ENCODE measurements at places on chromosomes 3 and 15.

GRCh38 chr3:187994221-187995042 is 159.5 kb upstream of the LPP start:
- no peak for DNase-seq

- no peak for DNase-seq
Measured at GRCh38 chr15:25478313-25478712, 39.5 kb upstream of the UBE3A start.

DNA sequence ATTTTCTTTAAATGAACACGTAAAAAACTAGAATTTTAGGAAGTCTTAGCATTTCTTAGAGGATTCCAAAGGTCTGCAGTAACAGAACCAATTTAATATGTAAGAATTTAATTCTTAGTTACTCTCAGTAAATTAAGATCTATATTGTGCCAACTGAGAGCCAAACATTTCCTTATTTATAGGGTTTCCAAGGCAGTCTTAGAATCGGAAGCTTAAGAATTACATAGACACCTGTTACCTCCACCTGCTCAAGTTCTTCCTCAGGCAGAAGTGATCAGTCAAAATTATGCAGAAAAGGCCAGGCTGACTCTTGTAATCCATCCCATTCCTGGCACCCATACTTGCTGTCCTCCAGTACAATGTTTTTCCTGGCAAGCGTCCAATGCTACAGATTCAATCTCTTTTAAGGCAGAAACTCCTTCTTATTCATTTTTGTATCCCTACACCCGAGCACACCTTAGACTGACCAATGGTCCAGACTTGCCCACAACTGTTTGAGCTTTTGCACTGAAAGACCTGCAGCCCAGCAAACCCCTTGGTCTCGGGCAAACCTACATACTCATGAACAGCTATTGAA is 64.3 kb downstream of the NCEH1 start:
- no peak for DNase-seq

- DNase-seq: no peak
Measured at GRCh38 chr15:53758412-53758811, 1.1 kb downstream of the WDR72 start.

- DNase-seq: no peak
Measured at GRCh38 chr3:149263856-149264255, 42.2 kb upstream of the CP start.

GRCh38 chr3:160162440-160162839 is 62.8 kb upstream of the C3orf80 start:
- no peak for DNase-seq

- DNase-seq: no peak
Measured at GRCh38 chr3:82745544-82745943, 984.1 kb upstream of the GBE1 start.

GRCh38 chr15:36658312-36658711 is 78.9 kb downstream of the CDIN1 start:
- no peak for DNase-seq

- no peak for DNase-seq
Measured at GRCh38 chr3:65265511-65265910, 577.7 kb upstream of the ADAMTS9 start.

- no peak for DNase-seq
Measured at GRCh38 chr15:40347559-40348473, 3.0 kb upstream of the PHGR1 start.

GRCh38 chr15:43826508-43827341 is at the start of gene WDR76:
TSS of gene WDR76 (plus strand) at chr15:43827002. CDS start at chr15:43827033, 31 bp downstream.
- DNase-seq: peak; percentile 72

- DNase-seq: no peak
Measured at GRCh38 chr3:144499001-144499930, 527.6 kb downstream of the DIPK2A start.

GRCh38 chr3:46878781-46879436 is 1.4 kb downstream of the PTH1R start:
- no peak for DNase-seq

DNA sequence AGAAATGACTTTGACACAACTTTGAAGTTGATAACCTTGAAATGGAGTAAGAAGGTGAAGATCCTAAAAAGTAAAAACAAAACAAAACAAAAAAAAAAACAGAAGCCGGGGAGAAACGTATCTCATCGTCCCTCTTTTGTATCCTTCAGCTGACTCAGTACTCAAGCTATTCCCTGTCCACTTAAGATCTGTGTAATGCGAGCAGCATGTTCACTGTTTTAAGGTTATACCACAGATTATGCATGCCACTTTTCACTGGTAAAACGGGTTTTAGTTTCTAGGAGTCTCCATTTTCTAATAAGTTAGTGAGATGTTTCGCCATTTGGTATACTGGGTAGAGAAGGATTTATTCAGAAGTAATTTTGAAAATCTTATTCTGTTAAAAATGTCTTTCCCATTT is 324.3 kb downstream of the FEZF2 start:
- no peak for DNase-seq

GRCh38 chr3:38610436-38610835 is 39.1 kb downstream of the SCN5A start:
- DNase-seq: no peak

DNA sequence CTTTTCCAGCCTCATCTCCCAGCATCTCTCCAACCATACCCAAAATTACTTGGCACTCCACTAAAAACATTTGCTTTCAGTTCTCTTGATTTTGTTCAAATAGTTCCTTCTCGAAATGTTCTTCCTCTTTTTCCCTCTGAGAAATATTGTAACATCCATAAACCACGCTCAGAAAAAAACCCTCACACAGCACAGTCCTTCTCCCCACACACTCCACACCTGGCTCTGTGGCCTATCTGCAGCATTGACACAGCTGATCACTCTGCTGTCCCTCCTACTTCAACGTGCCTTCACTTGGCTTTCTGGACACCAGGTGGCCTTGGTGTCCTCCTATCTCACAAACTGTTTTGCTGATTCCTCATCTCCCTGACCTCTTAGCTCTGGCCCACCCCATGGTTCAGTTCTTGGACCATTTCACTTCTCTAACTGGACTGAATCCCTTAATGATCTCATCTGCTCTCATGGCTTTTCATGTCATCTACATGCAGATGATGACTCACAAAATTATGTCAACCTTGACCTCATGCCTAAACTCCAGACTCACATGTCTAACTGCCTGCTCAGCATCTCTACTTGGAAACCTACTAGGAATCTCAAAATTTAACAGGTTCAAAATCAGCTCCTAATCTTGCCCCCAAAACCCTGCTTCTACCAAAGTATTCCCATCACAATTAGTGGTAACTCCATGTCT is 93.3 kb downstream of the TRIM42 start:
- DNase-seq: no peak

DNA sequence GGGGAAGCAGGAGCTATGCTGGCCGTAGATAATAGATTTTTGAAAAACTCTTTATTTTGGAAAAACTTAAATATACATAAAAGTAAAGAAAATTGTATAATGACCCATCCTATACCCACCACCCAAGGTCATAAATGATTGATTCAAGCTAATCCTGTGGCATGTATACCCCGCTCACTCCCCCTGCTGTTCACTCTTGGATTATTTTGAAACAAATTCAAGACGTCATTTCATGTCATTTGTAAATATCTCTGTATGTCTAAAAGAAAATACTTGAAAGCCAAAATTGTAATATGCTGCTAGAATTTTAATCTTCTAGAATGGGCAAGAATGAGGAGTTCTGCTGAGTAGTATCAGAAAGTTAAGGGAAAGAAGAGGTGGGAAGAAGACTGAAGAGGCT is 241.7 kb downstream of the FEZF2 start:
- DNase-seq: no peak

- no peak for DNase-seq
Measured at GRCh38 chr15:67322481-67322880, 67.9 kb downstream of the IQCH start.

DNA sequence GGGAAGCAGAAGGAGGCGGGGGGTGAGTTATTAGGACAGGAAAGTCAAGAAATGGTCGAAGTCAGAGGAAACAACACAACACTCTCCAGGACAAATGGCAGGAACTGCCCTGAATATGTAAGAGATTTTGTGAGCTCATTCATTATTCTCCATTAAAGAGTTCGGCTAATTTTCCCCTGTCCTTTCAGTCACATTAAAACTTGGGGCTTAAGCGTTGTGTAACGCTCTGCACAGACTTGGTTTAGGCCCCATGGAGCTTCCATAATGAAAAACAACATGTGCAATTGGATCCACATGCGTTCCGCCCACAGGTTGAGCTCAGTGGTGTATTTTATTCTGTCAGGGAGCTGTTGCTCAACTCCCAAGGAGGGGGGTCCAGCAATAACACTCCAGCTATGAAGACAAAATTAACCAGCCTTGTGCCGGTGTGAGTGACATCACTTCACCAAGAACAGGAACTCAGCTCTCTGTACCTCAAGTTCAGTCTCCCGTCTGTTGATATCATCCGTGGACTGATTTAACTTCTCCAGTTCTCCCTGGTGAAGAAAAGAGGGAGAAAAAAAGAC is 2.3 kb downstream of the SH3BP5 start:
- DNase-seq: no peak

DNA sequence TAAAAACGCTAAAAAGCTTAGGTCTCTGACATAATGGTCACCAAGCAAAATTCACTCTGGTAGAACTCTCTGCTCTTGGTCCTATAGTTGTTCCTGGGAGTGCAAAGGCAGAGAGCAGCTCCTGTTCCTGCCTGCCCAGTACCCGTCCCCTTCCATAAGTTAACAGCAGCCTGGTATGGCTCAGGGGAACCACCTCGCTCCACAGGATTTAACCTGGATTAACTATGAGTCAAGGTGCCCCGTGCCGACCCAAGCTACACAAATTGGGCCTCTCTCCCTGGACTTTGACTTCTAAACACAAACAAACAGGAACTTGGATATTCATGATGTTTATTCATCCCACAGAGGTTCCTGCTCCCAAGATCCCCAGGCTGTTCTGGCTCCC is 32.1 kb downstream of the SCAP start:
- no peak for DNase-seq

DNA sequence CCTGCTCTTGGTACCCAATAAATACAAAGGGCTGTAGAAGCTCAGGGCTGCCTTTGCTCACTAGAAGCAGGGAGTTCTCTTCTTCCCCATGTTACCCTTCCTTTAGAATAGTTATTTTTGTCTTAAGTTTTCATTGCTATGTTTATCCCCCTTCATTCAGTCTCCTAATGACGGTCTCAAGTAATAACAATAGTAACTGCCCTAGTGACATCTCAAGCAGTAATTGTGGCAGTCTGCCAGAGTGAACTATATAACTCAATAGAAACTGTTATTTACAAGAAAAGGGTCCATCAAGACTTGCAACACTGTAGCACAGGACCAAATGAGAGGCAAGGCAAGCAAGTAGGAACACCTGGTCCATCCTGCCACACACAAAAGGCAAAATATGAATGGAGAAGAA is 32.5 kb upstream of the SIN3A start:
- no peak for DNase-seq

DNA sequence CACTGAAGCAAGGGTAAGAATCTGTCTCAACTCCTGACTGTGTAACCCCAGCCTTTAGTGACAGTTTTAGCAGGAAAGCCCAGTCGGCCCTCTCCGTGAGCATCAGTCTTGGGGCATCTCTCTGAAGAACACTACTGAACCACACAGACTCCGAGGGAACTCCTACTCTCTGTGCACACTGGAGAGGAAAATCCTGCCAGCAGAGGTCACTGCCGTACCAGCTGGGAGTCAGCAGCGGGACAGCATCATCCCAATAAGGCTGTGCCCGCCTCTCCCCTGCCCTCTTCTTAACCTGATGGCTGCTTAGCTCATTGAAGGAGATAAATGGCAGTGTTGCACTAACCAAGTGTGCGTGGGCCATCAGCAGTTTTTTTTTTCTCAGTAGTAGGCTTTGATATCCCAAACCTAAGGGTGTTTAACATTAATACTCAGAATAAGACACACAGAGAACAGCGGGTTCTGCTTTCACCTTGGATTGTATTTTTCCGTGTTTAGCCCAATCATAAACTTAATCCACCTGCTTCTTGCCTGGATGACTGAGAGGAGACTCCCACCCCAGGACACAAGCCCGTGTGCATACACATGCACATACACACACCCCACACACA is 26.6 kb upstream of the RASA2 start:
- DNase-seq: peak; percentile 74

GRCh38 chr15:49315391-49315823 is 107.6 kb upstream of the FGF7 start:
- DNase-seq: no peak

- no peak for DNase-seq
Measured at GRCh38 chr3:19139863-19140262, 8.4 kb upstream of the KCNH8 start.

DNA sequence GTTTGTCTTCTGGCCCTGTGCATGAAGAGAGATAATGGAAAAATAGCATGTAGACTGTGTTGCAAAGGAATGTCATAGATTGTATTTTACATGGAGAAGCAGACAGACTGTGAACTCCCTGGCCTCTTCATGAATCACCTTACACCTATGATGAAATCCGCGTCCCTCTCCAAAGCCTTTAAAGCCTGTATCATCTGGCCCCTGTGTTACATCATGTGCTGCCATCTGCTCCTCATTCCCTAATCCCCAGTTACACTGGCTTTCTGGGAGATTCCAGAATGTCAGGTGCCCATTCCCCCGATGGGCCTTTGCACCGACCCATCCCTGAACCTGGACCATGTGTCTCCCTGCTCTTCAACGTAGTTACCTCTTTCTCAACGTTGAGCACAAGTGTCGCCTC is 190.8 kb downstream of the ADAMTSL3 start:
- no peak for DNase-seq

DNA sequence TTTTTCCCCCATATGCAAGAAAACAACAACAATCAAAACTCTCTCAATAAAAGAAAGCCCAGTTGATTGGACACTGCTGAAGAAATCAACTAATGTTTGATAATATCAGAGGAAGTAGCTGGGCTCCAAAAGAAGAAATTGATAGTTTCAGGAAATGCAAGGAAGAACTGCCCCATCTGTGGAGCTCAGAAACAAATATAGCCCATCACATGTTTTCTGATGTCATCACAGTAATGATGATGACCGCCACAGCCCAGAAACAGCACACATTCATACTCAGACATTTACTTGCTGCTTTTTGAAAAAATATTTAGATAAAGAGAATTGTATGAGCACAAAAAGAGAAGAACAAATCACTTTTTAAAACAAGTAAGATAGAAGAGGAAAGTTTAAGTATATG is 67.6 kb downstream of the GOLIM4 start:
- DNase-seq: no peak

- DNase-seq: no peak
Measured at GRCh38 chr3:106103383-106103782, 234.6 kb upstream of the CBLB start.

GRCh38 chr3:2898591-2899353 is 211.4 kb downstream of the IL5RA start:
- DNase-seq: no peak

GRCh38 chr15:80059786-80060355 is 395 bp downstream of the ZFAND6 start:
- DNase-seq: peak; percentile 58

DNA sequence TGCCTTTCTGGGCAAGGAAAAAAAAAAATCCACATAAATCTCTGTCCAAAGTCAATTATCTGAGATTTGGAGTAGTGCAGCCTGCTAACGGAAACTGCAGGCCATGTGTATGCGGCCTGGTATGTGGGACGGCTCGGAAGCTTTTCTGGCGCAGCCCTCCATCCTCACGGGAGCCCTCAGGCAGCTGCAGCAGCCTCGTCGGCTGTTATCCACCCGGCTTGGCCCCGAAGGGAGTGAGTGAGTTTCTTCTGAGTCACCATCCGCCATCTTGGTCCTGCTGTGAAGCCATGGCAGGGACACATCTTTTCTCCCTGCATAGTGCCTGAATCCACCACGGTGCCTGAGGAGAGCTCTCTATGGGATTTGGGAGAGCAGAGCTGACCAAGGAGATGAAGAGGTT is 62.8 kb downstream of the POLR2M start:
- no peak for DNase-seq

- DNase-seq: no peak
Measured at GRCh38 chr3:124854009-124854408, 33.2 kb downstream of the ITGB5 start.

Measured in activated CD8-positive, alpha-beta memory T cell treated with anti-CD3 and anti-CD28 coated beads for 48 hours (primary cell).